ENCODE measurements at places on chromosomes 7 and 10.

GRCh38 chr7:67377939-67378862 lies 381.6 kb downstream of the TYW1 start:
- peak; percentile 27 for DNase-seq

DNA sequence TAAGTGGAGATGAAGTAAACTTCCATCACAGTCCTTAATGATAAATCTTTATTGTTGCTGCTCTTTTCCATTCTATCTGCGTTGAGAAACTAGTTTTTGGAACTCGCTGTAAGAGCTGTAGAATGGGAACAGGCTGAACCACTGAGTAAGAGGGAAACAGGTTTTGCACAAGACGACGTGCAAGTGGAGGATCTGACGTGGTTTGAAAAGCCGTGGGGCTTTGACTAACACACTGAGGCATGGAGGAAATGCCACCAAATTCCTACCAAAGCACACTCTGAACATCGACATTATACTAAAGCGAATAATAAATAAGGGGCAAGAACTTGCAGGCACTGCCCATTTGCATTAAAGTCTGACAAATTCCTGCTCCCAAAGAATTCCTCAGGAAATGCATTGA lies 160.6 kb downstream of the KLF6 start:
- no peak for DNase-seq

DNA sequence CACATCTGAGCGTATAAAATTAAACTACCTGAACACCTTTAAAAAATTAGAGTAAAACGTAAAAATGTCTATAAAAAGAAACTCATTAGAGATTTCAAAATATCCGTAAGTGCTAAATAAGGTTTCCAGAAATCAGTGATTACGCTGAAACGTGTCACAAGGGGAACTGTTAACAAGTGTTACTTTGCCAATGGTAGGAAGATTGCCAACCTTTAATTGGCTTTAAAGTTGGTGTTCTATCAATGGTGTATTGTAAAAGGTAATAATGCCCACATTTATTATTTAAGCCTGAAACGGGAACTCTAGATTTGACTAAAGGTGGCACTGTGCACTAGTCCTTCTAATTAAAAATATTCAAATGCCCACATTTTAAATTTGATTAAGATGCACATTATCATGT lies 37.8 kb upstream of the HIBADH start:
- no peak for DNase-seq

- DNase-seq, result no peak
Observed at GRCh38 chr7:105816954-105817615, 59.3 kb downstream of the ATXN7L1 start.

DNA sequence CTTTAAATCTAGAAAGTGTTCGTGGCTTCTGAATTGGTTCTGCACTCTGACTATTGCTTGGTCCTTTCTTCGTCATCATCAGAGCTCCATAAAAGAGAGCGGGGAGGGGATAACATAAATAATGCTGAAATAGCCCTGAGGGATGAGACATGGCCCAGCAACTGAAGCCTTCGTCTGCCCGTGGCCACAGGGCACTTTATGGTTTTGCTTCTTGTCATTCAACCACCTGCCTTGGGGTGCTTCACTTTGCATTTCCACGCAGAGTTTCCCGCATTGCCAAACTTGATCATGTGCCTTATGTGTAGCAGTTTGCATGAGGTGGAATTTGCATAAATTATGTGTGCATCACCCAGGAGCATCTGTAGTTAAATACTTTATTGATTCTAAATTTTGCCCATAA lies 15.9 kb downstream of the GSTO2 start:
- no peak for DNase-seq

GRCh38 chr7:134031835-134032617 lies 95.1 kb upstream of the LRGUK start:
- DNase-seq, result no peak

GRCh38 chr7:31642681-31643115 lies 44.3 kb upstream of the PPP1R17 start:
- DNase-seq, result no peak

DNA sequence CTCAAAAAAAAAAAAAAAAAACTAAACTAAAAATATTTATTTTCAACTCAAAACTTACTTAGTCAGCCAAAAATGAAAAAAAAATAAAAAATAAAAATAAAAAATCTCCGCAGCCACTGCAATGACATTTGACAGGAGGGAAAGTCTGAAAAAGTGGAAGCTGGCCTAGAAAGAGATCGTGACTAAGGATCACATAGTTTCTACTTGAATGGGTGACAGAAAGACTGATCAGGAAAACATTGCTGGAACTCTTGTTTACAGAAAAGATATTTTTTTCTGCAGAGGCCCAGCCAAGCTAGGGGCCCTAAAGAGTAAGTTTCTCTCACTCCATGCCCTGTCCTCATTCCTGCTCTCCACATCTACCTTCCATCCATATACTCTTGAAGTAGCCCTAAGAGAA lies 92.8 kb upstream of the KCND2 start:
- no peak for DNase-seq

GRCh38 chr10:99115703-99116102 lies 119.9 kb downstream of the HPSE2 start:
- DNase-seq, result no peak

- no peak for DNase-seq
Observed at GRCh38 chr7:84237533-84238173, 43.1 kb upstream of the SEMA3A start.

GRCh38 chr7:17150018-17150417 lies 148.4 kb upstream of the AHR start:
- no peak for DNase-seq

DNA sequence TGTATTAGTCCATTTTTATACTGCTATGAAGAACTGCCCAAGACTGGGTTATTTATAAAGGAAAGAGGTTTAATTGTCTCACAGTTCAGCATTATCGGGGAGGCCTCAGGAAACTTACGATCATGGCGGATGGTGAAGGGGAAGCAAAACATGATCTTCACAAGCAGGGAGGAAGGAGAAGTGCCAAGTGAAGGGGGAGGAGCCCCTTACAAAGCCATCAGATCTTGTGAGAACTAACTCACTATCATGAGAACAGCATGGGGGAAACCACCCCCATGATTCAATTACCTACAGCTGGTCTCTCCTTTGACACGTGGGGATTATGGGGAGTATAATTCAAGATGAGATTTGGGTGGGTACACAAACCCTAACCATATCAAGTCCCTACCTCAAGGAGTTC lies 85.4 kb downstream of the JAZF1 start:
- DNase-seq, result no peak

- no peak for DNase-seq
Observed at GRCh38 chr7:119919986-119920385, 353.0 kb upstream of the KCND2 start.

- no peak for DNase-seq
Observed at GRCh38 chr10:101570428-101571270, 17.4 kb downstream of the POLL start.

DNA sequence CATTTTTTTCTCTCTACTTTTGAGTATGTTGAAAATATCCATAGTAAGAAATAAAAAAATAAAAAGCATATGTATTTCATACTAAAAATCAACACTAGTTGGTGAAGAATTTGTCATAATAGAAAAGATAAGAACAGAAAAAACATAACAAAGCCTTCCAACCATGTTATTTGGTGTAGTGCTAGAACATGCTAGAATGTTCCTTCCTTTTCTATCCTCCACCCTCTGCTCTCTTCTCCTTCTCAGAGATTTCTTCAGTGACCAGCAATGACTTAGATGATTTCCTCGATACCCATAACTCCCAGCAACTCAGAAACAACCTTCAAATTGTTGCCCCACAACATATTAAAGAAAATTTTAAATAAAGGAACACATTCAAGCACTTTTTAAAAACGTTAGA lies 2.6 kb downstream of the ZC3HAV1 start:
- DNase-seq, result no peak

DNA sequence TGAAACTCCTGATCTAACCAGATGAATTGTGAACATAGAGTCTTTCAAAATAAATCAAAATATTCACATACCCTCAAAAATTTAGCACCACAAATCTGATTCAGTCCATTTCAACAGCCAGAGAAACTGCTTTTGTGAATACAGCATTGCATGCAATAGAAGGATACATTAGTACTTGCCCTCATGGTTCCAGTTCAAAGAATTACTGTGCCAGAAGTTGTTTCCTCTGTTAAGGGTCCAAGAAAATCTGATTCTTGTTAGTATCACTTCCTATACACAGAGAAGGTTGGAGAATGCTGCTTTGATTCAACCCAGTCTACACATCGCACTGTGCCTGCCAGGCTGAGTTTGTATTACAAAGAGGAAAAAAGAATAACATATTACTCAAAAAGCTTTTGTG lies 115.6 kb downstream of the TFEC start:
- no peak for DNase-seq

GRCh38 chr7:126569402-126569801 lies 683.3 kb downstream of the GRM8 start:
- no peak for DNase-seq

DNA sequence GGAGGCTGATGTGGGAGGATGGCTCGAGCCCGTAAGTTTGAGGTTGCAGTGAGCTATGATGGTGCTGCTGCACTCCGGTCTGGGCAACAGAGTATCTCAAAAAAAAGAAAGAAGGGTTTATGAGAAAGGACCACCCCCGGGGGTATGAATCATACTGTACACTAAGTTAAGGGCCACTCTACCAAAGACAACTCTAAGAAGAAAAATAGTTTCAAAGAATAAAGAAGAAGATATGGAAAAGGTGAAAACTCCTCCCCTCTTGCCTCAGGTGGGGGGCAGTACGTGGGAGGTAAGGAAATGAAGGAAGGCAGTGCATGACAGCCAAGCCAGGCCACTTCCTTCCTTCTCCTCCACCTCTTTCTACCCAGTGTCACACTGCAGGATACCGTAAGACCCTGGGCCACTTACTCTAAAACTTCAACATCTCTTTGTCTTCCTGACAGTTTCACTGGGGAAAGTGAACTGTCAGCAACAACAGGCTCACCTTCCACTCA lies 61.3 kb downstream of the PIP4K2A start:
- DNase-seq, result no peak

DNA sequence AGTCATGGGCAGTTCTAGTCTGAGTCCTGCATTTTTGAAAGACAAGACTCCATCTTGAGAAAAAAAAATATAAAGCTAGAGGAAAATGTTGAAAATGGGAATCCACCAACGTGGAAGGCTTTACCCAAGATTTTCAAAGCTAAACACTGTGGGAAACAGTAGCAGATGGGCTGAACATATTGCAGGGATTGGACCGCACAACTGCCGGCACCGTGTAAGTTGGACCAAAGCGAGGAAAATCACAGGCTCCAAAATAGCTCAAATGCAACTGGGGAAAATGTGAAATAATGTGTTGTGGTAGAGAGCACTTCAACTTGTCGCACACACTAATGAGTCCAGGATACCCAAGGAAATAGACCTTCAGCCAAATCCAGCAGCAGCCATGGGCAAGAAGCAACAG lies 26.4 kb upstream of the ADRB1 start:
- DNase-seq, result no peak

DNA sequence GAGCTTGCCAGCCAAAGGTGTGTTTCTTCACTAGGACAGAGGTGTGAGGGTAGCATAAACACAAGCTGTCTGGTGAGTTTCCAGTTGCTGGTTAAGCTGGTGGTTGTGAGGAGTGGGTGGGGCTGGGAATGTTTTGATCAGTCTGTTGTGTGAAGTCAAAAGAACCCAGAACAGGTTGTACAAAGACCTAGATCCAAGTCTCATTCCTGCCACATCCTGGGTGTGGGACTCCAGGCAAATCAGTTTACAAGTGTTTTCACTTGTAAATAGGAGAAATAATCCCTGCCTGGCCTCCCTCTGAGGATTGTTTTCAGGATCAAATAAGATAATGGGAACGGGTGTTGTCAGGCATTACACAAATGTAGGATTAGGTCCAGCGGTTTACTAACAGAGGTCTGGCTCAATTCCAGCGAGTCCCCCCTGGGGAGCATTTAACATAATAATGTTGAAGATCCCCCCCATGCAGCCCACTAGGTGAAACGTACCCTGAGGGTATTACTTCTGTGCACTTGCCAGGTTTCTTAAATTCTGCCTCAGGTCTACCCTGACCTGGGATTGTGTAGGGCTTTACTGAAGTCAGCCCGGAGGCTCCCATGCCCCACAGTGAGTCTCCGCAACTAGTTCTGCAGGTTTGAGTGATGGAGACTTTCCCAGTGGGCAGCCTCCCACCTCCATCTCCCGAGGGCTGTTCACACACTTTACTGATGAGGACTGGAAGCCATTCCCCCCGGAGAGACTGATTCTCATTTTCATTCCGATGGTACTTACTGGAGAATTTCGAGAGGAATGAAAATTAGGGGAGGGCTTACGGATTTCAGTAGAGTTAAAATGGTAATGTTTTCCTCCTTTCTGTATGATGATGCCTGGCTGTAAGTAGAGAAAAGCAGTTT lies 2.7 kb upstream of the FRAT2 start:
- DNase-seq, result no peak

- no peak for DNase-seq
Observed at GRCh38 chr7:21448974-21449373, 21.1 kb downstream of the SP4 start.

DNA sequence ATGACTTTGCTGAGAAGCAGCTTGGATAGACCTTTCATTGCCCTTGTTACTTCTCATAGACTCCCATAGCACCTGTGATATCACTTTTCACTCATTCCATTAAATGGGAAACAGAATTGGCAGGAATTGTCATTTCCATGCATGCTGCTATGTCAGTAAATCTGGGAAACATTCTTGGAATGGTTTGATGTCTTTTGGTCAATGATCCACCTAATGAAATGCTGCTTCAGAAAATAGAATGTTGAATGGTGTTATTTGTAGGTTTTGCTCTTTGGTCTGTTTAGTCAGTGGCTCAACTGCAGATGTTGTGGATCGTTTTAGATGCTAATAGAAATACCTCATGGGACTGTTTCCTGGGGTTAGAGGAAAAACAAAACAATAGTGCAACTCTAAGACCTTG lies 127.8 kb downstream of the PLPP4 start:
- DNase-seq, result no peak

DNA sequence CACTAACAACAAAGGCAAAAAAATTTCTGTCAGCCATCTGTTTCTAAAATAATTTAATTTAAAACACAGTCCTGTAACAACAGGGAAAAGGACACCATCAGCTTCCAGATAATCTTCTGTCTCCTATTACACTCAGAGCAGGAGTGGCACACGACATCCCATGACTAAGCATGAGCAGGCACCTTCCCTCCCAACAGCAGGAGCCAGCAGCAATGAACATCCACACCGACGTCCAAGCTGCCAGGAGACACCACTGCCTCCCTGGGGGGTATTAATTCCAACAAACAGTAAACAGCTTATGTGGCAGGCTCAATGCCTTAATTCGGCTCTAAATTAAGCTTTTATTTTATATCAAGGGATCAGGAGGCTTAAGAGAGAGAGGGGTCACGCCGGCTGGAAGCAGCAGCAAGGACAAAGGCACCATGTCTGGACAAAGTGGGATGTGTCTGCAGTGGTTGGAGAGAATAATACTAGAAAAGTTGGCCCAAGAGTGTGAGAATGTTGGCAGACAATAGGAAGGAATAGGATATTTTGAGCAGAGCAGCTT lies 45.7 kb downstream of the KIAA1549 start:
- no peak for DNase-seq

- no peak for DNase-seq
Observed at GRCh38 chr10:108852211-108852610, 1071.1 kb downstream of the XPNPEP1 start.

- no peak for DNase-seq
Observed at GRCh38 chr7:49852619-49853462, 79.4 kb downstream of the VWC2 start.

GRCh38 chr10:131150126-131150525 lies 161.4 kb downstream of the TCERG1L start:
- DNase-seq, result no peak
